ENCODE measurements at places on chromosomes 12 and 14. TPM values are rescaled to one million over a fixed set of nuclear protein-coding genes. Genes with fewer than 3 reads are reported as not detected.

DNA sequence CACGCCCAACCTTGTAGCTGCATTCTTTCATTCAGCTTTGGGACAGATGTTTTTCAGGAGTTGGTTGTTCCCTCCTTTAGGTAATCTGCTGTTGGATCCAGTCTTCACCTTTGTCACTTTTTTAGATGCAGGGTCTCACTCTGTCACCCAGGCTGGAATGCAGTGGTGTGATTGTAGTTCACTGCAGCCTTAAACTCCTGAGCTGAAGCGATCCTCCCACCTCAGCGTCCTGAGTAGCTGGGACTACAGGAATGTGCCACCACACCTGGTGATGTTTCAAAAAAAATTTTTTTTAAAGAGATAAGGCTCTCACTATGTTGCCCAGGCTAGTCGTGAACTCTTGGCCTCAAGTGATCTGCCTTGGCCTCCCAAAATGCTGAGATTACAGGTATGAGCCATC is 164.3 kb downstream of the KTN1 start:
- H3K36me3 ChIP-seq, result no peaks in the 10 kb centered on the region
- no peak overlapping the region for H3K27ac ChIP-seq
- DNase-seq, result no peak
- H3K27me3 ChIP-seq, result no peaks in the 10 kb centered on the region

The BAG5 gene
- 5.9 TPM for polyA plus RNA-seq

The SLCO1B1 gene
- not detected for polyA plus RNA-seq

The RD3L gene
- polyA plus RNA-seq, result not detected

- H3K4me1 ChIP-seq, result no peaks in the 10 kb centered on the region
- H3K36me3 ChIP-seq, result no peaks in the 10 kb centered on the region
- no peak overlapping the region for H3K27ac ChIP-seq
- no peak for DNase-seq
Measured at GRCh38 chr12:69130064-69130463, 109.3 kb upstream of the CPSF6 start.

DNA sequence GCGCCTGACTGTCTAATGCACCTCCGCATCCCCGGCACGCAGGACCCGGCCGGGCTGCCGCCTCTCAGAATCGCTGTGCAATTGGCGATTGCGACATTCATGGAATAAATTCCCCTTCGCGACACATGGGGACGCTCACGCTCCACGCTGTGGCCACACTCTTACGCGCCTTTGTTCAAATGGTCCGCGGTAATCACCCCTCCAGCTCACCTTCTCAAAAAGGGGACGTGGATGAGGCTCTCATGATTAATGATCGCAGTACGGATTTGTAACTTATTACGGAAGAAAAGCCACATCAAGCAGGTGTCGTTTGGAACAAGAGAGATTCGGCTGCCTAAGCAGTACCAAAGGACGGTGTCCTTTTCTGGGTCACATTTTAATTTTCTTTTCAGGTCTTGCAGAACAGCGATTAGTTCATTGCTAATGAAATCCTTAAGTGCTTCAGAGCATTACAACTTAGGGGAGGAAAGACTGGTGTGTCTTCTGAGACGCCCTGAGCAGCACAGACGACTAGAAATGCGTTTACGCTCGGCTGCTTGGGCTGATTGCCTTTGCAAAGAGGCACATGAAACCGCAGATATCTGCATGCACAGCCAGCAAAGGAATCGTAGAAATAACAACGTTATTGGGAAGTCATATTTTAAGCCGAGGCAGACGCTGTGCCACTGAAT is 37.3 kb upstream of the ADGRD1 start:
- peak; percentile 82 for DNase-seq
- no peaks in the 10 kb centered on the region for H3K27me3 ChIP-seq
- no peak overlapping the region for H3K4me3 ChIP-seq
- H3K4me1 ChIP-seq, result no peaks in the 10 kb centered on the region
- no peaks in the 10 kb centered on the region for H3K36me3 ChIP-seq
- H3K27ac ChIP-seq, result no peak overlapping the region

- no peaks in the 10 kb centered on the region for H3K27me3 ChIP-seq
- no peaks in the 10 kb centered on the region for H3K4me1 ChIP-seq
- no peak overlapping the region for H3K4me3 ChIP-seq
- no peak for DNase-seq
- no peaks in the 10 kb centered on the region for H3K36me3 ChIP-seq
Measured at GRCh38 chr12:99383258-99383657, 264.3 kb upstream of the GARIN6 start.

- H3K4me3 ChIP-seq, result no peak overlapping the region
- H3K27me3 ChIP-seq, result no peaks in the 10 kb centered on the region
- no peaks in the 10 kb centered on the region for H3K36me3 ChIP-seq
- H3K4me1 ChIP-seq, result no peaks in the 10 kb centered on the region
Measured at GRCh38 chr14:41062826-41063225, 543.9 kb upstream of the LRFN5 start.

GRCh38 chr12:57992001-57992400 is 50.6 kb downstream of the ATP23 start:
- H3K4me3 ChIP-seq, result no peak overlapping the region
- DNase-seq, result no peak
- H3K27ac ChIP-seq, result no peak overlapping the region
- no peaks in the 10 kb centered on the region for H3K4me1 ChIP-seq

DNA sequence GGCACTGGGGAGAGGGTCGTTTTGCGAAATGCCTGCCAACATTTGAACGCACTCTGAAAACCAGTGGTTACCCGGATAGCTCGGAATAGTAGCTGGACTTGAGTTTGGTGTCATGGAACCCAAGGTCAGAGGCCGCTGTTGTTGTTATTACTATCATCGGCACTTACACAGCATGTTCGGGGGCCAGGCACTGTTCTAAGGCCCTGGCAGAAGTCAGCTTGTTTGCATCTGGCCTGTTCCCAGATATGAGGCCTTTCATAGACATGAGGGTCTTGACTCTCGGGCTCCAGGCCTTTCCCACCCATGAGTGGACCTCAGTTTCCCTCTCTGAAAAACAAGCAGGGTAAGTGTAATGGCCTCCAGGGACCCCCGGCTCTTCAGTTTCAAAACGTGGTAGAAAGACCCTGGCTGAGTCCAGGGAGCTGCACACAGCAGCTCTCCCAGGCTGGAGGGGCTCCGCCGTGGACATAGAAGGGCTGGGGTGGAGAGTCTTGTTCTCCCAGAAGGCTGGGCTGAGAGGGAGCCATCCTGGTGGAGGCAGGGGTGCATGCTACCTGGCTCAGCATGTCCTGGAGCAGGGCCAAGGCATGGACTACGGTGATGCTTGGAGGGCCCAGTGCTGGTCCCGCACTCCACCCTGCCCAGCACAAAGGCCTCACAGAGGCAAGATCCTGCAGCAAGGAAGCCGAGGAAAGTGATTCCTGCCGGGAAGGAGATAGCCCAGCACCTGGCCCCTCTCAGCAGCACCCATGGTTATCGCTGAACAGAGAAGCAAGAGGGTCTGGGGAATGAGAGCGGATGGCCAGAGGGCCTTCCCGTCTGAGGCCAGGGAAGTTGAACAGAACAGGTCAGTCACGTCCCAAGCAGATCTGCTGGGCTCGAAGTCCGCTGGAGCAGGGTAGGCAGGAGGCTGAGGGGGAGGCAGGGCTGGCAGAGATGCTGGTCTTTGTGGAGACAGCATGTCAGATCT is 63.5 kb upstream of the C14orf180 start:
- H3K4me1 ChIP-seq, result peaks cover 3% of the 10 kb centered on the region
- H3K4me3 ChIP-seq, result no peak overlapping the region
- no peaks in the 10 kb centered on the region for H3K36me3 ChIP-seq
- no peak for DNase-seq

- no peak overlapping the region for H3K27ac ChIP-seq
- H3K4me1 ChIP-seq, result peaks cover 18% of the 10 kb centered on the region
- no peak for DNase-seq
- H3K4me3 ChIP-seq, result no peak overlapping the region
Measured at GRCh38 chr12:13189264-13189663, 7.3 kb upstream of the EMP1 start.

DNA sequence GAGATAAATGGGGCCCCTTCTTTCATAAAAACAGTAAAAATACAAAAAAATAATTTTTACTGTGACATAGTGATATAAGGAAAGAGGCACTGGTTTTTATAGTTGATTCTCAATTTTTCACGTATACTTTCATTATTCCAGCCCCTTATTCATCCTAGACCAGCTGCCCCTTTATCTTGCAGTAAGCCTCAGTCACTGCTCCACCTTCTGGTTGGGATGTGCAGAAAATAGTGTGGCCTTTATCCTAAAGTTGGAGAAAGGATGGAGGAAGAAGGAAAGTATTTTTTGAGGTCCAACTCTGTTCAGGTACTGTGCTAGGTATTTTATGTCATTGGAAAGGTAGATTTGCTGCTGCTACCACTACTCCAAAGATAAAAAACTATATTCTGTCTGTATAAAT is 172.7 kb downstream of the ANO6 start:
- H3K27ac ChIP-seq, result no peak overlapping the region
- no peaks in the 10 kb centered on the region for H3K4me1 ChIP-seq
- no peaks in the 10 kb centered on the region for H3K27me3 ChIP-seq
- peaks cover 41% of the 10 kb centered on the region for H3K36me3 ChIP-seq
- no peak overlapping the region for H3K4me3 ChIP-seq
